Stimulated activated CD8-positive, alpha-beta memory T cell treated with anti-CD3 and anti-CD28 coated beads, Interleukin-2, amount 100 ng/mL, for 1 hour (primary cell): ENCODE measurements at places on chromosomes 7 and 10.

DNA sequence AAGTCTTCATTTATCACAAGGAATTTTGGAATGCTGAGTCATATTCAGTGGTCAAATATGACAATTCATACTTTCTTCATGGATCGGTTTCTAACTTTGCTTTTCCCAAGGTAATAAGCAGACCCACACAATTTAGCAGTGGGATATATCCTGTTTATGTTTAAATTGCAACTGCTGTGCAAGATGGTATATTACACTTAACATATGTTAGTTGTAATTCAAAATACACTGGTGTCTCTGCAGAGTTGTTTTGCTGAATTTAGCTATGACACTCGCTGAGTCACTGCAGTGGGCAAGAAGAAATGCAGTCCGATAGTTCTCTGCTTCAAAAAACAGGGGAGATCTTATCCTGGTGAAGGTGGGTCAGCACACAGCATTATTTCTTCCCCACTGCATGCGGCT is 194.8 kb upstream of the PTN start:
- no peak for DNase-seq

DNA sequence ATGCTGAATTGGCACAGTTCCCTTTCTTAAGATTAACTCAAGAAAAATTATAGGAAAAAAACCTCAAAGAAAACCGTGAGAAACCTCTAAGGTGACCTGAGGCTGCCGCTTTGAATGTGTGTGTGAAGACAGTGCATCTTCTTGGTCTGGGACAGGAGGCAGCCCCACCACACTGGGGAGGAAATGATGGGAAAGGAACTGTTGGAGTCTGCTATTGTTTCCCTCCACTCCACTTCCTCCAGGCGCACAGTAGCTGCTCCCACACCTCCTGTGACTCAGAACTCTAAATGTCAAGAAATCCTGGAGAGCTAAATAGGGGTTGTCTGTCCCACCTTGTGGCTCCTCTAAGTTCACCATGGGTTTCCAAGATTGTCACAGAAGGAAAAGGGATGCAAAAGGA is 179.4 kb downstream of the PDE1C start:
- DNase-seq, result no peak

DNA sequence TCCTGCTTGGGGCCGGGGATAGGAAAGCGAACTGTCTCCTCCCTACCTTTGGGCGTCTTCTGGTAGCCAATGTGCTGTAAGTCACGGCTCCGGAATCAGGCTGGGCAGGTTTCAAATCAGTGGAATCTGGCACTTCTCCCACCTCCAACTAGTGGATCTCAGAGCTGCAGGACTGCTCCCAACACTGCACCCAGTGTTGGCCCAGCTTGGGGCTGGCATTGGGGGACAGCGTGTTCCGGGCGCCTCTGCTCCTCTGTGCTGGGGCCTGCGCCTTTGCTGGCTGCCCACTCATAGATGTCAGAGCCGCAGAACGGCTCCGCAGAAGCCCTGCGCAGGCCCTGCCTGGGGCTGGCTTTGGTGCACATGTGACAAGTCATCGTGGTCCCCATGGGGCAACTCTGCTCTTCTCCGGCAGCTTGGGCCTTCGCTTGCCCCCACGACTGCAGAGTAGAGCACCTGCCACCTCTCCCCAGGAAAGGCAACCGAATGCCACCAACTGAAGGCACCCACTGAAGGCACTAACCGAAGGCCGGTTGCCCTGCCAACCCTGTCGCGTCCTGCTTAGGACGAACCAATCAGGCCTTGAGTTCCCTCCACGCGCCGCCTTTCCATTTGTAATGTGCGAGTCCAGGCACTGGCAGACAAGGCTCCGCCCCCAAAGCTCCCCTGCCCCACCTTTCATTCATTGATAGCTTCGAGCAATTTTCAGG is 85.5 kb upstream of the ABI1 start:
- DNase-seq, result no peak

DNA sequence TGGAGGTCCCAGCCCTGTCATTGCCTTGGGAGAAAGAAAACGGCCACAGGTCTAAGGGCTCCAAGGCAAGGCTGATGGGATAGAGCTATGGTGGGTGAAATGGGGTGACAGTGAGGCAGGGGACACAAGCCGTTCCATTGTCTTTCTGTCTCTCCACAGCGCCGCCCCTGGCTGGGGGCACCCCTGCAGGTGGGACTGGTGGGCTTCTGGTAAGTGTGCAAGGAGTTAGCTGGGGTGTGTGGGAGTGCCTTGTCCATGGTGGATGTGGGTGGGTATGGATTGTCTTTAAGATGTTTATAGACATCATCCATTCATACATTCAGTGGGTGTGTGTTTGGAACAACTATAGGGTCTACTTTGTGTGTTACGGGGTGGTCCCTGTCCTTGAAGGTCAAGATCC is 7.5 kb downstream of the SFXN3 start:
- DNase-seq, result no peak

DNA sequence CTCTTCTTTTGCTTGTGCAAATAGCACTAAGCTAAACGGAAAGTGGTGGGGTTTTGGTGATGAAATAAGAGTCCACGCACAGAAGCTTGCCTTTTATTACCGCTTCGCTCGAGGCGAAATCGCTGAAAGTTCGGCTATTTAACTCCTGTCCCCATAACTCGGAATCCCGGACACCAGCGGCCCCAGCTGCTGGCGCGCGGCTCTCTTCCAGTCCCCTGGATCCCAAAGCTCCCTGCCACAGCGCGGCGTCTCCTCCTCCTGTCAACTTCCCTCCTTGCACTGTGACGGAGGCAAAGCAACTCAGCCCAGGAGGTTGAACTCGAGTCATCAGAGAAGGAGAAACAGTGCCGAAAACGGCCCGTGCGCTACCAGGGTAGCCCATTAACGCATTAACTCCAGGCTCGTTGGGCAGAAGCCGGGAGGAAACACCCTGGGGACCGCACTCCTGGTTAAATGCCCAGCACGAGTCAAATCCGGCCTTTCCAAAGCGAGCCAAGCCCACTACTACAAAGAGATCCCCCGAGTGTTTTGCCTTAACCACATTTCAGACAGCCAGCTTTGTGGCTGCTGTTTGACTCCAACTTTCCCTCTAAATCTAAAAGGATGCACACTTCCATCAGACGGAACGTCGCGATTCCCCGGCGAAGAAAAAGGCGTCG is 1.3 kb downstream of the SEMA3D start:
- no peak for DNase-seq

GRCh38 chr10:62277971-62278370 is 9.3 kb upstream of the RTKN2 start:
- no peak for DNase-seq

- no peak for DNase-seq
Measured at GRCh38 chr7:141381794-141382427, 169.3 kb upstream of the AGK start.

GRCh38 chr7:151666886-151667285 is 147.2 kb upstream of the RHEB start:
- DNase-seq, result no peak

DNA sequence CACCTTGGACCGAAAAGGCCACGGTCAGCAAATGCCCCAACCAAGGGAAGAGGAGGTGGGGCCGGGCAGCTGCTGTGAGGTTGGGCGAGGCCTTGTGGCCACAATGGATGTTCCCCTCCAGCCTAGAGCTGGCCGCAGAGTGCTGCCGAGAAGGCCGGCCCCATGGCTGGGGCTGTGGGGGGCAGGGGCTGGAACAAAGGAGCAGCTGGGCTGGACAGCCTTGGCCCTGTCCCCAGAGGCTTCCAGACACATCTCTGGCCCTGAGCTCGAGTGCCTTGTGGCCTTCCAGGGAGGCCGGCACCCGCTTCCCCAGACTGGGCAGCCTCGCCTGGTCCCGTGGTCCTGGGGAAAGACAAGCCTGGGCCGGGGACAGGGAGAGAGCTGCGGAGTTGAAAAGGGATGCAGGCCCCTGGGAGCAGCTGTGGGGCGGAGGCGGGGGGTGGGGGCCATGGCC is 88.0 kb downstream of the PDGFA start:
- DNase-seq, result no peak

DNA sequence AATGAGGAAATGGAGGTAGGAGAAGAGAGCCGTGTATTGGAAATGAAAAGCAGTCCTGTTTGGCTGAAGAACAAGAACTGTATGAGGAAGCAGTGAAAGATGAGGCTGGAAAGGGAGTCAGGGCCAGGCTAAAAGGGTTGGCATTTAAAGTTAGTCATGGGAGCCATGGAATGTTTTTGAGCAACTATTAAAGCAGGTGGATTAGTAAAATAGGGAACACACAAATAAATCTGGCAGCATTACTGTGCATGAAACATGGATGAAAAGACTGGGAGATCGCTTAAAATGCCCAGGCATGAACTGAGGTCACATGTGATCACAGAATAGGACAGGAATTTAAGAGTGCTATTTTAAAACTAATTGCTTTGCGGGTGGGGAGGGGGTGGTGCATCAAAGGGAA is 1.4 kb upstream of the IFRD1 start:
- DNase-seq, result no peak

- DNase-seq, result no peak
Measured at GRCh38 chr10:105681051-105681450, 1040.0 kb downstream of the SORCS3 start.

DNA sequence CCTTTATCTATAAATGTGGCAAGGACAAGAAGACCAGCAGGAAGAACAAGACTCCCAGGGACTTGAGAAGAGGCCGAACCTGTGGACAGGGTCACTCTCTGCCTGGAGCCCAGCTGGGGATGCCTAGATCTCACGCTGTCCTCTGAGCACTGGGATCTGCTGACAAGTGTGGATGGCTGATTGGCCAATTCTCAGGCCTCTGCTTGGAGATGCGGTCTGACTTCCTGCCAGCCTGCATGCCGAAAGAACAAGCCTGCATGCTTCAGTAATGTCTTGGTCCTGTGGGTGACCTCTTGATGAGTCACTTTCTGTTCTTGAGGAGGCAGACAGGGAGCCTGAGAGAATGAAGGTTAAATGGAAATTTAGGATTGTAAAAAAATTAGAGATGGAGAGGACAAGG is 84.7 kb downstream of the TMEM178B start:
- DNase-seq, result no peak

- no peak for DNase-seq
Measured at GRCh38 chr7:120164-120991, 72.0 kb upstream of the FAM20C start.

- no peak for DNase-seq
Measured at GRCh38 chr7:81684514-81685269, 85.2 kb downstream of the HGF start.

DNA sequence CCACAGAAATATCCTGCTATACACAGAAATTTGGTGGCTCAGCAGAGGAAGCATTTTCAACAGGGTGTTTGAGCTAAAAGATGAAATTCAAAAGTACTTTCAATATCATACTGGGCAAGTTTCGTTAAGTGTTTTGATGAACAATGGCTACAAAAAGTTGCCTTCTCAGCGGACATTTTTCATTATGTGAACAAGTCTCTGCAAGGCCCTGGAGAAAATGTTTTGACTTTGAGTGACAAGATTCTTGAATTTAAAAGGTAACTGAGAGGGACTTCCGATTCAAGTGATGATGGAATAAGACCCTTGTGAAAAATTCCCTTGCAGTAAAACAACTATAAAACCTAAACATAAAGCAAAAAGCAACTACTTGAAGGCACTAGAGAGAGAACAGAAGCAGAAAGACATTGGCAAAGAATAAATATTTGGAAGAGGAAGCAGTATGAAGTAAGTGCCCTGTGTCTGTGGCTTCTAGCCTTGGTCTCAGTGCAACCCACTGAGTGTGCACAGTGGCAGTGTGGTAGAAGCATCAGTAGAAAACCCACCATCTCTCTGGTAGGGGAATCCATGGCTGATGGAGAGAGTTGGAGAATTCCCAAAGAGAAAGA is 62.5 kb upstream of the NAMPT start:
- no peak for DNase-seq

GRCh38 chr10:78291722-78292121 is 258.1 kb downstream of the RPS24 start:
- no peak for DNase-seq

GRCh38 chr10:100759331-100759730 is 13.9 kb downstream of the PAX2 start:
- DNase-seq, result no peak

DNA sequence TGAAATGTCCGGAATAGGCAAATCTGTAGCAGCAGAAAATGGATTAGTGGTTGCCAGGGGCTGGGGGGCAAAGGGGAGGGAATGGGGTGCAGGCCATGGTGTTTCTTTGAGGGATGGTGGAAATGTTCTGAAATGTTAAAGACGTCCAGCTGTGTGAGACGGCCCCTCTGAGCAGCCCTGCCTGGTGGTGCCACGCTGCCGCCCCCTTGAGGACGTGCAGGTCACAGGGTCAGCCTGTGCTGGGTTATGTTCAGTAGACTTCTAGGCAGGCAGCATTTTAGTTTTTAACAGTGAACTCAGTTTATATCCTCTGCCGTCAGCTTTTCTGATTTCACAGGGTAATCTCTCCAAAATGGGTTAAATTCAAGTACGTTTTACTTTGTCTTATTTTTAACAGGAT is 9.4 kb downstream of the NUB1 start:
- no peak for DNase-seq

GRCh38 chr7:55484241-55484640 is 88.1 kb downstream of the VOPP1 start:
- DNase-seq, result no peak

- DNase-seq, result no peak
Measured at GRCh38 chr7:73810998-73811360, 19.8 kb upstream of the CLDN4 start.

DNA sequence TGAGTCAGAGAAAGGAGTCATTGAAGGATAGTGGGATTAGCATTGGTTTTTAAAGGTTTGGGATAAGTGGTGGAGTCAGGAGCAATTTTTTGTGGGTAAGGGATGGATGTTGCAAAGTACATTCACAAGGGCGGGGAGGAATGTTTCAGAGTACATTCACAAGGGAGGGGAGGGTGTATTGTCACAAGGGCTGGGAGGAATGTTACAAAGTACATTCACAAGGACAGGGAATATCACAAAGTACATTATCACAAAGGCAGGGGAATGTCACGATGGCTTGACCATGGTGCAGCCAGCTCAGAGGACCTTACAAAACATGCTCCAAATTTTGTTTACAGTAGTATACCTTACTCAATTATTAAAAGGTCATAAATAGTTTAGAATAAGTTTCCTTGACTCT is 30.3 kb downstream of the C1GALT1 start:
- DNase-seq, result no peak

DNA sequence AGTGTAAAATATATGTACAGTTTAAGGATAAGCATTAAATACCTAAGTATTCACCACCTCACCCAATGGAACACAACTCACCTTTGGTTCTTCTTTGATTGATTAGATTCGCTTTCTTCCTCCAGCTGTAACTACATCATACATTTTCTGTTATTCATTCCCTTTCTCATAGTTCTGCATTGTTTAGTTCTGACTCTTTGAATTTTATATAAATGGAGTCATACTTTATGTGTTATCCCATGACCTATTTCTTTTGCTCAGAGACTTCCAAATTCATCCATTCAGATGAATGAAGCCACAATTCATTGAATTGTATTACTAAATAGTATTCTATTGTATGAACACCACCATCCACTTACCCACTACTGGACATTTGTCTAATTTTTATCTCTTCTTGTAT is 12.3 kb downstream of the THNSL1 start:
- DNase-seq, result no peak
